ENCODE measurements at places on chromosomes 12 and 14.
A peak's percentile ranks its signal among the peaks of the same experiment; 100 is the strongest.

- peak; percentile 70 for DNase-seq
These were observed 857 bp downstream of the ETNK1 start for GRCh38 chr12:22625762-22626294.

DNA sequence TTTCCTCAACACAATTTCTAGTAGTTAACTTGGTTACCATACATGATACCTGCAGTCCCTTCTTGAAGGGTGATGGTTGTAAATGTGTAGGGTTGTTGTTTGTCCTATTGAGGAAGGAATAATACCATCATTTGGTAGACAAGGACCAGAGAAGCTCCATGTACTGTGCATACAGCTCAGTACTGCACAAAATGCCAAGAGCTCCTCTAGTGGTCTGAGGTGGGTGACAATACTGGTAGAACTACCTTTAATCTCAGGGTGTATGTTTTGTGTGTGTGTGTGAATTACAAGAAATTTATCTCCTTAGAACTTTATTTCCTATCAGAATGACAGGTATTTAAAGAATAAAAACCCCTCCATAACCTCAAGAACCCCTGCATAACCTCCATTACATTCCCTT, 575.3 kb downstream of the TMTC2 start:
- DNase-seq = no peak

GRCh38 chr12:122437656-122438121, 15.2 kb upstream of the CLIP1 start:
- no peak for DNase-seq

GRCh38 chr14:22118899-22119477, 445.4 kb upstream of the OR4E1 start:
- no peak for DNase-seq
